ENCODE measurements at places on chromosomes 4 and X. TPM values are rescaled to one million over a fixed set of nuclear protein-coding genes. Genes with fewer than 3 reads are reported as not detected.

The TMEM175 gene
- 32.7 TPM for total RNA-seq

The FAM47E gene
- total RNA-seq: 7.3 TPM

The TBX22 gene
- total RNA-seq: not detected

GRCh38 chrX:39894683-39895082 is 203.1 kb downstream of the BCOR start:
- peak; percentile 58 for DNase-seq

DNA sequence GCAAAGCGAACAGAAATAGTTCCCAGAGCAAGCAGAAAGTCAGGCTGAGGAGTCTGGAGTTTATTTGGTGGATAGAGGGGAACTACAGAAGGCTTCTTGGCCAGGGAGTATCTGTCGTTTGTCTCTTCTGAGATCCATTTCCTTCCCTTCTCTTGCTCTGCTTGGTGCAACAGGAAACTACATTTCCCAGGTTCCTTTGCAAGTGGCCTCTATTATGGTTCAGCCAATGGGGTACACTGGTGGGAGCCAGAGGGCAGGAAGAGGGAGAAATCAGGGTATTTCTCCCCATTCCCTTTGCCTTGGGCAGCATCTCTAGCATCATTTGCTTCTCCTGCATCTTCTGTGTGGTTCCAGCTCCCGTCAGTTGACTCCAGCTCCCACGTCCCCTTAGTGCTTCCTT is 142.1 kb downstream of the BCOR start:
- no peak for DNase-seq

DNA sequence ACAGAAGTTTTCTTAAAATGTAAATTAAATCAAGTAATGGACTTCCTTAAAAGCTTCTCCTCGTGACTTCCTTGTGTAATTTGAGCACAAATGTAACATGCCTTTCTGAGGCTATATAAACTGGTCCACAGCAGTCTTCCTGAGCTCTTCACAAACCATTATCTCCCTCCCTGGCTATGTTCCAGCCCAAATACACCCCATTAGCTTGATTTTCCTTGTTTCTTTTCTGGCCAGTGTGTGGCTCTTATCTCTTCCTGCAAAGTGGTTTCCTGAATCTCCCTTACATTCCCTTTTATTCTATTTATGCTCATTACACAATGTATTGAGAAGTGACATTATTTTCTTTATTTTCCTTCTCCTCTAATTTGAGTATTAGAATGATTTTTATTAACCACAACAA is 1085.3 kb upstream of the PCDH10 start:
- DNase-seq: no peak

DNA sequence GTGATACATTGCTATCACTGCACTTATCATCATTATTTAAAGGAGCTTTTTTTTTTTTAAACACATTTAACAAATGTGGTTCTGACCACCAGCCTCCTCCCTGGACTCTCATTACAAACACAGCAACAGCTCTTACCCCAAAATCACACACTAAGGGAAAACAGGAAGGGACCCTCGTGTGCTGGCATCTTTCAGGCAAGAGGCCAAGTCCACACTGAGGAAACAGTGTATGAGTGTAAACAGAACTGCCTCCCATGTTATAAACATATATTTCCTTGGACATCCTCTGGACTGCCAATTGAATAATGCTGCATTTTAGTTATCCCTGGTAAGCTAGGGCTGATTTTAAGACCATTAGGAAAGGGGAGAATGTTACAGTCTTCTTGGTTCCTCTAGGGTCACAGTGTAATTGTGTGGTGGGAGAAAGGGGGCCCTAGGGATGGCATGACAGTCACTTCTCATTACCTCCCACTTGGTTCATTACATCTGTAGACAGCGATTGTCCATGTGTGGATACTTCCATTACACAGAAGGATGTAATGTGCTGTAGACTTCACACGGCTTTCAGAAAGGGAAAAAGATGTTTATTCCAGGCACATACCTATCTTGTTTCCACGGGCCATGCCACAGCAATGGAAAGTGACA is 244.6 kb upstream of the TET2 start:
- DNase-seq: no peak

GRCh38 chrX:71081330-71082123 is 13.4 kb upstream of the SNX12 start:
- DNase-seq: no peak
